ENCODE measurements at places on chromosomes 2 and 18.

DNA sequence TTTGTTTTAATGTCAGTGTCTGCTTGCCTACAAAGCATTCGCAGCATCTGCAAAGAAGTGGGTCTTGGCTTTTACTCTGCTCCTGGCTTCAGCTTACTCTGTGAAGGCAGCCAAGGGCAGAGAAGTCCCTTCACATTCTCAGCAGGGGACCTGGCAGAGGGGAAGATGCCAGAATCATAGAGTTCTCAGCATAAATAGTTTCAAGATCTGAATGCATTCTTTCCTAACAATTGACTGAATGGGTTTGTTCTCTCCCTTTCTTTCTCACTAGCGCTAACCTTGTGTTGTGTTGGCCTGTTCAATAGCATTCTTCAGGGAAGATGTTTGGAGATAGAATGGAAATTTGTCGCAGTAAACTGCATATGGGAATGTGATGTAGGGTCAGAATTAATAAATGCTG is 106.9 kb downstream of the FARSB start:
- no peak for DNase-seq

DNA sequence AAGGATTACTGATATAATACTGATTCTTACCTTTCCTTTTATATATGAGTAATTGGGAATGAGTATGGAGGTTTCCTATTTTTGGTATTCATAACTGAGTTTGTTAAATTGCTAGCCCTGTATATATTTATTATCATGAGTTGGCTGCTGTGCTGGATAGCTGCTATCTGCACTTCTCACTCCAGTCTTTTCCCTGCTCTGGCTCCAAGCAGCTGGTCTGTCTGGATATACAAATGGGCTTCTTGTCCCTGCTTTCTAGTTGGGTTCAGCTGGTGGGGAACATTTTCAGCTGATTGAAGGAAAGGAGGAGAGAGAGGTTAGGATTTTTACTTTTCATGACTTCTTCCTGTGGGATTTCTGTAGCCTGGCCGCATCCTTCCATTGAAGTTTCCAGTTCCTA is 41.2 kb downstream of the AGFG1 start:
- no peak for DNase-seq

- DNase-seq: no peak
Observed at GRCh38 chr18:22189449-22190166, 20.2 kb downstream of the GATA6 start.

DNA sequence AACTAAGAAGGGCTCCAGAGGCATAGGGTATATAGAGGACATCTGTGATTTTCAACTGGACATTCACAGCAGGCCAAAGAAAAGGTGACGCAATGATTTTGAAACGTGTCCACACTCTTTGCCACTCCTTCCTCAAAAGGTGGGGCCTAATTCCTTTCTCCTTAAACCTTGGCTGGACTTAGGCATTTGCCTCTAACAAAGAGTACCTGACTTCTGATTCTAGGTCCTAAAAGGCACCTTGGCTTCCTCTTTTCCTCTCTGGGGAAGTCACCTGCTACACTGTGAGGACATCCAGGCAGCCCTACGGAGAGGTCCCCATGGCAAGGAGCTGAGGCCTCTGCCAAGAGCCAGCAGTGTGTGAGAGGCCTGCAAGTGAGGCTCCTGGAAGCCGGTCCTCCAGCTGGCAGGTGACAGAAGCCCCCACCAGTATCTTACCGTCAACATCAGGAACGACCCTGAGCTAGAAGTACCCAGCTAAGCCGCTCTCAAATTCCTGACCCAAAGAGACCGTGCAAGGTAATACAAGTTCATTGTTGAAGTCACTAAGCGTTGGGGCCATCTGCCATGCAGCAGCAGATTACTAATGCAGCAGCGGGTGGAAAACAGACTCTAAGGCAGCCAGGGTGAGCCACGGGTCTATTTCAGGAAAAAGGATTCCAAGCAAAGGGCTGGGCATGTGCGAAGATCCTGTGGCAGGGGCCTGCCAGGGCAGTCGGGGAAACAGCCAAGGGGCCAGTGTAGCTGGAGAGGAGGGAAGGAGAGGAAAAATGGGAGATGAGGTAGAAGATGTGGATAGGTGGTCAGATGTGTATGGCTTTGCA is 7.4 kb upstream of the HES6 start:
- DNase-seq: no peak

DNA sequence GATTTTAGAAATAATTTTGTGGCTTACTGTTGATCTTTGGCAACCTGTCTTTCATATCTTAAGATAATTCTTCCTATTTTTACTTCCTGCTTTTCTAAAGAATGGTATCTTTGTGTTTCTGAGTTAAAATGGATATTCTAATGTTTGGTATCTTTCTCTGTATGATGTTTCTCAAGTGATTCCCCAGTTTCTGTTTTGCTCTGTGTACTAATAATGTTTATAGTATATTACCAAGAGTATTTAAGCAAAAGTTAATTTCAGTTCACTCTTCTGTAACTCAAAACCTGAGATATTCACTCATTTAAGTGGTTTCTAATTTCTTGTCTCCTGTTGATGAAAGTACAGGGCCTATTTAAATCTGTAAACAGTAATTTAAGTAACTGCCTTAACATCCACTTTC is 58.3 kb downstream of the CCDC150 start:
- no peak for DNase-seq

- no peak for DNase-seq
Observed at GRCh38 chr2:189873696-189874095, 89.4 kb downstream of the PMS1 start.

DNA sequence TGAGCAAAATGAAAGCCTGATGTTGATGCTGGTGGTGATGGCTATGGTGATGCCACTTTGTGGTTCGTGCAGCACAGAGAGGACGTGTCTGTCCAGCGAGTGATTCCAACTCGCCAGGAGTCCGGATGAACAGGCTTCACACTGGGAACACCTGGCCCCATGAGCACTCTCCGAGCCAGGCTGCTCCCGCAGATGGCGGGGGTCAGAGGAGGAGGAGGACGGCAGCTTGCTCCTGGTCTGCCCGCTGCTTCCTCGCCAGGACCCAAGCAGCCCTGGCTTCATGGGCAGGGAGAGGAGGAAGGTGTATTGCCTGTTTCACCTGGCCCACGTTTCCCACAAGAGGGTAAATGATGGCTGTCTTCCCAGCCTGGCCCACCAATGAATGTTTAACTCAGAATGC is 121.6 kb downstream of the MTCL1 start:
- DNase-seq: no peak

DNA sequence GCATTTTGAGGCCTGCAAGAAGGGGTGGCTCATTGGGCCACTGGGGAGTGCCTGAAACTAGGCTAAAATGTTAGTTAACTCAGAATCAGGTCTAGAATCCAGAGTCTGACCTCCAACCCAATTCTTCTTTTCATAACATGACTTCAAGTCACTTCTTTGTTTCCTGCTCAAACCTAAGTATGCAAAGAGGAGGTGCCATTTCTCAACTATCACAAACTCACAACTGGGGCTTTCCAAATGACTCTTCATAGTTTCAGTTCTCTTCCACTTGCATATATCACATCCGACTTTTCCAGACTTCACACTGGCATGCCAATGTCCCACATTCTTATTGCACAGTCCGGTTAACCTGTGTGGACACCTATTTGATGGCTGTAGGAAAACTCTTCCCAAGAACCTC is 211.6 kb downstream of the TCF4 start:
- no peak for DNase-seq

GRCh38 chr2:239776436-239777005 is 248.6 kb downstream of the NDUFA10 start:
- no peak for DNase-seq

DNA sequence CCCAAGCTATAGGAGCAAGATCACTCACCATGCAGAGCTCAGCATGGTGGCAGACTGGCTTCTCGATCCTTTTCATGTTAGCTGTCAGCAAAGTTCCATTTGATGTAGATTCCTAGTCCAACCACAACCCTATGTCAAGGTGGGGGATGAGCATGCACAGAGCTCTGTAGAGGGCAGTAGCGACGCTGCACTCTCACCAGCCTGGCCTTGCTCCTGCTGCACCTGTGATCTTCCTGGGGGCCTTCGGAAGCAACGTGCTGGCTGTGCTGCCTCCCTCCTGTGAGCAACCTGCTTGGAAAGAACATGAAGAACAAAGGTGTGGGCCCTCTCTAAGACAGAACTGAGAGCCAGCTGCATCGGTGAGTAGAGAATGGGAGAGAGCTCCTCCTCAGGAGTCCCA is 479.4 kb upstream of the MYT1L start:
- no peak for DNase-seq

DNA sequence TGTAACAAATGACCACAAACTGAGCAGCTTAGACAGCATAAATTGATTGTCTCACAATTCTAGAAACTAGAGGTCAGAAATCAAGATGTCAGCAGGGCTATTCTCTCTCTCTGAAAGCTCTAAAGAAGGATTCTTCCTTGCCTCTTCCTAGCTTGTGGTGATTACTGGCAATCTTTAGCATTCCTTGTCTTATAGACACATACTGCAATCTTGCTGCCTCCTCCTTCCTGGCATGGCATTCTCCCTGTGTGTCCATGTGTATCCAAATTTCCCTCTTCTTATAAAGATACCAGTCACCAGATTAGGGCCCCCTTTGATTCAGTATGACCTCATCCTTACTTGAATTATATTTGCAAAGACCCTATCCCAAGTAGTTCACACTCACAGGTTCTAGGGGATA is 2.3 kb downstream of the ASB3 start:
- DNase-seq: no peak

GRCh38 chr2:119766944-119767343 is 7.2 kb downstream of the PTPN4 start:
- no peak for DNase-seq

DNA sequence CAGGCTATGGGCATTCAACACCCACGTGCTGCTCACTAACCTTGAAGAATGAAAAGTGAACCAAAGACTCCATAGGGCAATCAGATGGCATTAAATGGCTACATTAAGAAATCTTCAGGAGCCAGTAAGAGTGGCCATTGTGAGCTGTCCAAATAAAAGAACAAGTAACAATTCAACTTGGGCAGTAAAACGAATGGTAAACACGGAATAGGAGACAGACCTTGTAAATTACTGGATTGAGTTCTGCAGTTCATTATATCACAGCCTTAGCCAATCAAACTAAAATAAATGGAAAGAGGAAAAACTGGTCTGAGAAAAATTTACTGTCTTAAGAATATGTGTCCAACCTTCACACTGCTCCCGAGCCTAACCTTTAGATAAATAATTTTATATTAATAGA is 306.5 kb upstream of the ZNF521 start:
- no peak for DNase-seq

GRCh38 chr2:43219383-43220228 is 6.8 kb downstream of the ZFP36L2 start:
- no peak for DNase-seq

- DNase-seq: no peak
Observed at GRCh38 chr2:218015586-218016521, 13.1 kb upstream of the TNS1 start.

- DNase-seq: no peak
Observed at GRCh38 chr2:199484927-199485326, 27.2 kb upstream of the SATB2 start.

- DNase-seq: no peak
Observed at GRCh38 chr2:221495731-221496130, 76.4 kb downstream of the EPHA4 start.

DNA sequence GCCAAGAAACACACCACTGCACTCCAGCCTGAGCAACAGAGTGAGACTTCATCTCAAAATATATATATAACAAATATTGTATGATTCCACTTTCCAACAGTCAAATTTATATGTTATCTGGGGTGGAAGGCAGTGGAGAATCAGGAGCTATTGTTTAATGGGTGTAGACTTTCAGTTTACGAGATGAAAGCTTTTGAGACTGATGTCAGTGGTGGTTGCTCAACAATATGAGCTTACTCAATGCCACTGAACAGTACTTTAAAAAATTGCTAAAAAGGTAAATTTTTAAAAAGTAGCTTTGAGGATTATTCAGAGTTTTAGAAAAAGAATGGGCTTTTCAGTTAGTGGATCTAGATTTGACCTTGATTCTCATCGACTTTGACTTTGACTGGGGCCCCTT is 105.9 kb upstream of the ST6GAL2 start:
- DNase-seq: no peak

Data from NCI-H1048 (cell line).